ENCODE measurements at places on chromosomes 13 and 19.

- DNase-seq = no peak
These were observed 14.6 kb downstream of the NLRP8 start for GRCh38 chr19:55962186-55962585.

GRCh38 chr13:41312176-41312500 lies 1.1 kb downstream of the NAA16 start:
- DNase-seq = no peak

DNA sequence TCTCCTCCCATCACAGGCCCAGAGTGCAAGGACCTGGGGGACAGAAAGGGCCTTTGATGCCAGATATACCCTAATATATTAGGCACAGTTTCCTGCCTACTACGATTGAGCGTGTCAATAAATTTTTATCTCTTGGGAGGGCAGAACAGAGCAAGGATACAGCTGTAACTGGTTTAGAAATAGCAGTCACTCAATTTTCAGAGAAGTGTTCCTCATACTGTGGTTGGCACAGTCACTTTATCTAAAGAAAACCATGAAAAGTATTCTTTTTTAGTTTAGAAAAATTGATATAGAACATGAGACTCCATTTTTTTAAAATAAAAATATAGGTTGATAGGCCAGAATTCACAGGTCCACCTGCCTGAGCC lies 460 bp upstream of the ZNF155 start:
- no peak for DNase-seq

GRCh38 chr19:30338878-30339623 lies 33.1 kb upstream of the ZNF536 start:
- DNase-seq = no peak

- DNase-seq = no peak
These were observed 10.0 kb downstream of the SLC7A9 start for GRCh38 chr19:32859591-32859990.

GRCh38 chr13:83470133-83470797 lies 412.0 kb downstream of the SLITRK1 start:
- DNase-seq = no peak

DNA sequence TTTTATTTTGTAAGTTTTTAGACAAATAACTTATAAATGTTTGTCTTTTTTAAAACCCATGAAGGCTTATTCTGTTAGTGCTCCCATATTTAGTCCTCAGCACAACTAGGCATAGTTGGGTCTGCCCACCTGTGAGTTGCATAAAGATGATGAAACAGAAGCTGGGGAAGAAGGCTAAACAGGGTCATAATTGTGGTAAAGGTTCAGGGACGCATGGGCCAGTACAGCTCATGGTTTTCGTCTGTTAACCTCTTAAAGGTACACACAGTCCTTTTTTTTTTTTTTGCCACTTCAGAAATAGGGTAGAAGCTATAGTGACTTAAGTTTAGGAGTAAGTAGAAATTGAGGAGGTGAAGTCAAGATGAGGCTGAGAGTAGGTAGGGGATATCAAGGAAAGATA lies 58.3 kb downstream of the TM9SF2 start:
- no peak for DNase-seq

- DNase-seq = no peak
These were observed 15.0 kb downstream of the MYO9B start for GRCh38 chr19:17090583-17090982.

DNA sequence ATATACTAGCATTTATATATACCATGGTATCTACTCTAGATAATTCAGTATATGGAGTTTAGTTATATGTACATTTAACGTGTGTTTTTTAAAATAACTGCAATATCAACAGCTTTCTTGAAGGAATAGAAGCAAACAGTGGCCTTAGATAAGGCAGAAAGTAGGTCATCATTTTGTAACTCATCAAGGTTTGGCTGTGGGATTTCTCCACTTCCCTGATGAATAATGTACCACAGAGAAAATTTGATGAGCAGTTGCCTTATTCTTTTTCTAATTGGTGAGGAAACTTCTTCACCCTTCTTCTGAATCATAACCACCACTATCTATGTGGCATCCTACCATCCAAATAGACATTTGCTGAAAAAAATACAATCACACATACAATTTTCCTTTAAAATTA lies 590.2 kb upstream of the SPRY2 start:
- DNase-seq = no peak

DNA sequence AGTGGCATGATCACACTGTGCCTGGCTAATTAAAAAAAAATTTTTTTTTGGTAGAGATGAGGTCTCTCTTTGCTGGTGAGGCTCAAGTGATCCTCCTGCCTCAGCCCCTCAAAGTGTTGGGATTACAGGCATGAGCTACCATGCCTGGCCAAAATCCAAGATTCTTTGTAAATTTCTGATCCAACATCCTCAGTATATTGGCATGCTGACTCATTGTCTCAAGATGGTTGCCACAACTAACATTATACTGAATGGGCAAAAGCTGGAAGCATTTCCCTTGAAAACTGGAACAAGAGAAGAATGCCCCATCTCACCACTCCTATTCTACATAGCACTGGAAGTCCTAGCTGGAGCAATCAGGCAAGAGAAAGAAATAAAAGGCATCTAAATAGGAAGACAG lies 100.0 kb downstream of the KLF5 start:
- no peak for DNase-seq

DNA sequence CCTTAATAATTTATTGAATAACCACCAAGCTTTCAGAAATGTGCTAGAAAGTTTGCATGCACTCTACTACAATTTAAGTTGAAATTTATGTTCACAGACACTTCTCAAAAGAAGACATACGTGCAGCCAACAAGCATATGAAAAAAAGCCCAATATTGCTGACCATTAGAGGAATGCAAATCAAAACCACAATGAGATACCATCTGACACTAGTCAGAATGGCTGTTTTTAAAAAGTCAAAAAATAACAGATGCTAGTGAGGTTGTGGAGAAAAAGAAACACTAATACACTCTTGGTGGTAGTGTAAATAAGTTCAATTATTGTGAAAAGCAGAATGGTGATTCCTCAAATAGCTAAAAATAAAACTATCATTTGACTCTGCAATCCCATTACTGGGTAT lies 308.8 kb upstream of the PCDH9 start:
- DNase-seq = no peak

DNA sequence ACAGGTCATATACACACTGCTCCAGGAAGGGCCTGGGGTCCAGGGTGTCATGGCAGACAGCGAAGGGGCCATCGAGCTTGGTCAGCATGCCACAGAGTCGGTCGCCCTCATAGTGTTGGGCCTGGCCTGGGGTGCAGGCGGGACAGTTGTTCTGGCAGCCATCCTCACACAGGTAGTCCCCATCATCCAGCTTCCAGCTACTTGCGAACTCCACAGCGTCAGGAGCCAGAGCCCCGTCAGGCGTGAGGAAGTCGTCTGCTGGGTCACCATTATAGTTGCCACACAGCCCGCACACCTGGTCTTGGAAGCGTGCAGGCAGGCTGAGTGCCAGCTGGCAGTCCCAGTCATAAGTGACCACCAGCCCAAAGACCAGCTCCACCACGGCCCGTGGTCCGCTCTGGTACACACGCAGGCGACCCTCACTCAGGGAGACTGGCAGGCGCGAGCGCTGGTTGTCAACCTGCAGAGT lies 16.2 kb downstream of the FCGBP start:
- DNase-seq = no peak

DNA sequence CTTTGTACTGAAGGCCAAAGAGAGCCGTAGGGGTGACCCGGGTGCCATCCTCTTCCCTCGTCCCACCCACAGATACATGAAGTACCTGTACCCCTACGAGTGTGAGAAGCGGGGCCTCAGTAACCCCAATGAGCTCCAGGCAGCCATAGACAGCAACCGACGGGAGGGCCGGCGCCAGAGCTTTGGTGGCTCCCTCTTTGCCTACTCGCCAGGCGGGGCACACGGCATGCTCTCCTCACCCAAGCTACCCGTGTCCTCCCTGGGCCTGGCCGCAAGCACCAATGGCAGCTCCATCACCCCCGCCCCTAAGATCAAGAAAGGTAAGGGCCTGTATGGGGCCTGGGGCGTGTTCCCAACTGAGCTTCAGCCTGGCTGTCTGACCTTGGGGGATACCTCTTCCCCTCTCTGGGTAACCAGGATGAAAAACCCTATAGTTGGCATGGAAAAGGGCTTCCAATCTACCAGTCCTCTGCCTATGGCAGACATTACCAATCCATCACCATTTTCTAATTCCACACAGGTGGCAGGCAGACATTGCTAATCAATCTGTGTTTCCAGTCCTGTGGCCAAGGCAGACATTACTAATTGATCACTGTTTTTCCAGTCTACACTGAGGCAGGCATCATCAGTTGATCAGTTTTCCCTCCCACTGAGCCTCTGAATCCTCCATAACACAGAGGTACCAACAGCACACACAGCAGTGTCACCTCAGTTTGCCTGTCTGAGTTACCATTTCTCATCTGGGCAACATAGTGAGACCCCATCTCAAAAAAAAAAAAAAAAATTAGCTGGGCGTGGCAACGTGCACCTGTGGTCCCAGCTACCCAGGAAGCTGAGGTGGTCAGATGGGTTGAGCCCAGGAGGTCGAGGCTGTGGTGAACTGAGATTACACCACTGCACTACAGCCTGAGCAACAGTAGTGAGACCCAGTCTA lies 19.1 kb upstream of the WDR18 start:
- DNase-seq = no peak

DNA sequence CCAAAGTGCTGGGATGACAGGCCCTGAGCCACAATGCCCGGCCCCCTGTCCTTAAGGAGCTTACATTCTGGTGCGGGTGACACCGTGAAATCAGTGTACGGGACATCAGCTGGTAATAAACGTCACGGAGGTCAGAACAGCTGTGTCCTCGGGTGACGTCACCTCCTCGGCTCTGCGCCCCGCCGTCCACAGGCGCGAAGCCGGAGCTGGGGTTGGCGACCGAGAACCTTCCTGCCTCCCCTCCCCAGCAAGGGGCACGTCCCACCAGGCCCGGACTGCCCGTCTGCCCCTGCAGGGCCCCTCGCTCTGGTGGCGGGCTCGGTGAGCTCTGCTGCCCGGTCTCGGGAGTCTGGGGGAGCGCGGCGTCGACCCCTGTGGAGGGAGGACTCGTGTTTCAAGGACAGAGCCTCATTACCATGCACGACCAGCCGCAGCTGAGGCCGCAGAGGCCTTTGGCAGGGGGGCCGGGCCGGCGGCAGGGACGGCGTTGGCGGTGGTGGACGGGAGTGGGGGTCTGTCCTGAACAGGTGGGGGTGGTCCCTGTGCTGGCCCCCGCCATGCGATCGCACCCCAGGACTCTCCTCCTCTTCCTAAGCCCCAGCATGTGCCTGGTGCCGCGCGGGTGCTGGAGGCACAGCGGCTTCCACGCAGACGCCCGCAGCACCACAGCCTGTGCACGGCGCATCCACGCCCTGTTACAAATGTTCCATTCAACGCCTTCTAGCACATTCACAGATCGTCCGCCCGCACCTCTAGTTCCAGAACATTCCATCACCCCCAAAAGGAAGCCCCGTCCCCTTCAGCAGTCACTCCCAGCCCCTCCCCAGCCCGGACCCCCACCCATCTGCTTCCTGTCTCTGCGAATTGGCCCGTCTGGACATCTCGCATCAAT lies 5.4 kb downstream of the LINGO3 start:
- DNase-seq = no peak

DNA sequence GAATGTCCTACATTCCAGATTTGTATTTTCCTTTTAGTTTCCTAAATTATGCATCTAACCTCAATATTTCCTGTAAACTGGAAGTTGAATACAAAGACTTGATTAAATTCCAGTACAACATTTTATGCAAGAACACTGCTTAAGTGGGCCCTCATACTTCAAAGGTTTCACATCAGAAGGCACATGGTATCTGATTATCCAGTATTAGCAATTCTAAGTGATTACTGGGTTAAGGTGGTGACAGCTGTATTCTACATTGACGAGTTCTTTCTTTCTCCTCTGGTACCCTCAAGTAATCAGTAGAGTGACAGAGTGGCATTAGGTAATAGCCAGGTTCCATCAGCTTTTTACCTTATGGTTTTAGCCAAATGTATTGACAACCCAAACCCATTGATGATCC lies 18.3 kb downstream of the BIVM start:
- DNase-seq = no peak

- no peak for DNase-seq
These were observed 20.3 kb upstream of the TMTC4 start for GRCh38 chr13:100694722-100695508.

GRCh38 chr13:89401264-89401675 lies 1730.1 kb downstream of the SLITRK5 start:
- no peak for DNase-seq

- no peak for DNase-seq
These were observed 2.3 kb downstream of the HSPB6 start for GRCh38 chr19:35754370-35755130.

- no peak for DNase-seq
These were observed 1323.6 kb upstream of the PRR20A start for GRCh38 chr13:55816976-55817601.

DNA sequence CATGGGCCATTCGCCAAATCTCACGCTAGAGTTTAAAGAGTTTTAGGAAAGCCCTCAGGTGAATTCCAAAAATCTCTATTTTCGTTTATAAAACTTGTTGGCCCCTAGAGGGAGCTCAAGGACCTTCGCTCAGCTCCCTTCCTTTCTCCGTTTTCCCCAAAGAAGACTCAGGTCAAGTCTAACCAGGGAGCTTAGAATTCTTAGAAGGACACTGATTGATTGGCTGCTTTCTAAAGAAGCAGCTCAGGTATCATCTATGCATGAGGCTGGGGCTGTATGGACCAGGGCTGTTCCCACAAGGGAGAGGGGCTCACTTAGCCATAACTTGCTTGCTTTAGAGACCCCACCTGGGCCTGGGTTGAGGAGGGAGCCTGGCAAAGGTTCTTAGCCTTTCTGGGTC lies 20.5 kb downstream of the DZIP1 start:
- no peak for DNase-seq

DNA sequence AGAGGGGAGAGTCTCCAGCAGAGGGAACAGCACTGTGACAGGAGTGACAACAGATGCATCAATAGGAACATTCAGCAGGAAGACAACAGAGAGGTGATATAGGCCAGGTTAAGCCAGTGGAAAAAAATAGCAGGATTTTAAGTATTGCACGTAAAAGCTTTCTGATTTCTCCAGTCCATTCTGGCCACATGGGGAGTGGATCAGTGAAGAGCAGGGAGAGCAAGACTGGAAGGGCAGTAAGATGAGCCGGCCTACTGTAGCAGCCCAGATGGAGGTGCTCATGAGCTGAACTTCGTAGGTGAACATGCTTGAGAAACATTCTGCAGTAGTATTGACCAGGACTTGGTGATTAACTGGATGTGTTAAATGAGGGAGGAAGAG lies 1.7 kb downstream of the UTP14C start:
- DNase-seq = no peak

GRCh38 chr19:1412323-1412923 lies 5.0 kb downstream of the DAZAP1 start:
- DNase-seq = no peak
